Fibroblast of villous mesenchyme (primary cell): ENCODE measurements at places on chromosomes 12 and 14. TPM values are rescaled to one million over a fixed set of nuclear protein-coding genes. Genes with fewer than 3 reads are reported as not detected.

DNA sequence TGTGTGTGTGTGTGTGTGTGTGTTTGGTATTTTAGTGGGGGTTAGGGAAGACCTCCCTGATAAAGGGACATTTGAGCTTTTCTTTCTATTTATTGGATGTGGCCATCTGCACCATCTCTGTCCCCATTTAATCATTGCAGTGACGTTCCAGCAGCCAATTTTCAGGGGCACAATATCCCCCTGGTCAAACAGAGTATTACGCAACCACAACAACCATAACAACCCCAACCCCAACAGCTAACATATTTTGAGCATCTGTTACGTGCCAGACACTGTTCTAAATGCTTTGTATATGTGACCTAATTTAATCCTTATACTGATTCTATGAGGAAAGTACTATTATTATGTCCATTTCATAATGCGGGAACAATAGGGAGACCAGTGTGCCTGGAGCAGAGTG is 87.4 kb downstream of the TTC8 start:
- no peak for DNase-seq

- peak; percentile 74 for DNase-seq
Measured at GRCh38 chr14:29242755-29243754, 476.5 kb downstream of the FOXG1 start.

- DNase-seq, result no peak
Measured at GRCh38 chr14:81662570-81663197, 129.0 kb upstream of the SEL1L start.

DNA sequence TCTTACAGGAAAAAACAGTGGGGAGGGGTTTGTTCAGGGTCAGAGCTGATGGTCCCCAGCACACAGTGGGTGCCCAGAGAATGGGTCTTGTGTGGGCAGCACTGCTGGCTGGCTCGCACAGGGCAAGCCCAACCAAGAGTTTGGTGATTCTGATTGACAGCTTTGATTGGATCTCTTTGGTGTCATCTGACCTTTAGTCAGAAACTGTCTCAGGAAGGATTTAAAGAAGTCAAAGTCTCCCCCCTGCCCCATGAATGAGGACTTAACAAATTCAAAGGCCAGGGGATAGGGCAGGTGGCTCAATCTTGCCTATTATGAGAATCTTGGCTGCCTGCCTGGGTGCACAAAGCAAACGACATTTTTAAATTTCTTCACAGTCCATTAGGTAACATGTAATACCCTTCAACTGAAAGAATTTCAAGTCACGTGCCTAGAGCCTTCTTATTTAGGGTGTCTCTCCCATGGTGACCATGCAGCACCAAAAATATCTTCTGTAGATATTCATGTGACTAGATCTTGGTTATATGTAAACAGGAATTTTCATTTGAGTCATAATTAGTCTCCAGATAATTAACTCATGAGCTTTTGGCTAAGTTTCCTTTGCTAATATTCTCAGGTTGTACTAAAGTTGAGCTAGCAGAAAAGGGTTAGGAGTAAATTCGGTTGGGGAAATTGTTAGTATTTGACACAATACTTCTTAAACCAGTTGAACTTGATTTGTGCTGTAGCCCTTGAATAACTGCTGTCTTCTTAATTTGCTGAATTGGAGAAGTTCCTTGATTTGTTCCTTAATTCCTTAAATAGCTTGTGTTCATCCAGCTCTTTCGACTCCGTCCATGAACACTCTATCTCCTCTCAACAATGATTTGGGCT is 54.5 kb upstream of the HECTD1 start:
- DNase-seq, result peak; percentile 72

- DNase-seq, result peak; percentile 53
Measured at GRCh38 chr14:95516554-95517181, at the start of gene SYNE3. TSS of gene SYNE3 (minus strand) at chr14:95516650. CDS start at chr14:95475821, 40,829 bp downstream.

- DNase-seq, result no peak
Measured at GRCh38 chr12:131046813-131047788, 93.4 kb downstream of the ADGRD1 start.

GRCh38 chr12:57614178-57614947 is 3.1 kb downstream of the ARHGEF25 start:
- DNase-seq, result no peak

- peak; percentile 88 for DNase-seq
Measured at GRCh38 chr14:38505221-38505972, 249.5 kb upstream of the CLEC14A start.

DNA sequence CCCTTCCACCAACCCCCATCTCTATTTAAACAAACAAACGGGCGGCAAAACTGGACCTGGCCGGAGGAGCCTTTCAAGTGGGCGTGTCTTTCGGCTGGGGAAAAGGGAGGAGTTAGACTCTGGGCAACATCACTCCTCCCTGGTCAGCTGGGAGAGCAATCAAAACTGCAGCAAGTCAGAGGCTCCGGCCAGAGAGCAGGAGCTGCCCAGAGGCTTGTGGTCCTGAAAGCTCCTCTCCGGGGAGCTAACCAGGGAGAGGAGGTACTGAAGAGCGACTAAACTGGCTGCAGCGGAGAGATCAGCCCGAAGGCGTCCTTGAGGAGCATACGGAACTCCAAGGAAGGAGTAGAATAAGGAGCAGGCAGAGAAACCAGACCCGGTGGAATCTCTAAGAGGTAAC is at the start of gene NEUROD4:
NEUROD4 (plus strand) TSS at position 191 of the 400 bp plus-strand sequence. CDS start 6,466 bp downstream, outside the sequence.
- peak; percentile 53 for DNase-seq

The GPRC5A gene
- 25.8 and 127 TPM in 2 replicates for total RNA-seq

The PRIMA1 gene
- not detected in 2 replicates for total RNA-seq

The SMCO2 gene
- under 0.01 TPM in 1 of 2 replicates, not detected in the other for total RNA-seq
